Muscle of arm (tissue), 14 donors: ENCODE measurements at places on chromosomes 3 and 15. TPM values are rescaled to one million over a fixed set of nuclear protein-coding genes. Genes with fewer than 3 reads are reported as not detected.
A peak's percentile ranks its signal among the peaks of the same experiment; 100 is the strongest.

DNA sequence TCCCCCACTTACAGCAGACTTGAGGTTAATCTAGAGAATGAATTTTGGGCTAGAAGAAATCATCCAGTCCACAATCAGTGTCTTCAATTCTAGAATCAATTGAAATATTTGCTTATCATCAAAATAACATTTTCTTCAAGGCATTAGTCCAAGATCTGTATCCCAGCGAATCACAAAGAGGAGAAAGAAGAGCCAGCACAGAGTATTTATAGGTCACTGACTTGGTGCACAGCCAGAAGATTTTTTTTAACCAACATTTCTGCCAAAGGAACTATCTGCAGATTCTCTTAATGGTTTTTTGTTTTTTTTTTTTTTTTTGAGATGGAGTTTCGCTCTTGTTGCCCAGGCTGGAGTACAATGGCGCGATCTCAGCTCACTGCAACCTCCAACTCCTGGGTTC lies 178.2 kb downstream of the TNIK start:
- peak; percentile 81 for DNase-seq

DNA sequence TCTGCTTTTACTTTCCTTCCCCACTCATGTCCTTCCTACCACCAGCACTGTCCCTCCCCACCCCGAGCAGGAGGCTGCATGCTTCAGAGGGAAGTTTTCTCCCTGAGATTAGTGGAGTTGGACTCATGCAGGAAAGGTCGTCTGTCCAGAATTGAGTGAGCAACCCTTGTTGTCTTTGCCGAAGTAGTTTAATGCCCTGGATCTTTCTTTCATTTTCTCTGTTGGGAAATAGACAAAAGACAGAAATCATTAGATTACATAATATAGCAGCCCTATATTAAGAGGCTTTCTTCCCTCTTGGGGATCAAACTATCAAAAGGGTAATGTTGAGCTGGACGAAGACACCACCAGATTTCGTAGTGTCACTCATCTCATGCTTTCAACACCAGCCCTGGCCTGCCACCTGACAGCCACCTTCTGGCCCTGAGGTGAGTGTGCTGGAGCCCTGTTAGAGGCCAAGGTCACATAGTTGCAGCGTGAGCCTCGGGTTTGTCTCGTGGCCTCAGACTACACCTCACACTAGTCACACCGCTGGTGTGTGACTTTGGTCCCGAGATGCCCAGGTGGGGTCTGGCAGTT lies 231.0 kb downstream of the ITPR1 start:
- DNase-seq = no peak

The CDCP1 gene
- 0.15 TPM for polyA plus RNA-seq

- DNase-seq = no peak
These were observed 401.7 kb downstream of the TBC1D5 start for GRCh38 chr3:17340693-17341092.

- DNase-seq = peak; percentile 51
These were observed 14.7 kb downstream of the TIMP4 start for GRCh38 chr3:12143949-12144504.

- no peak for DNase-seq
These were observed 44.5 kb upstream of the RAD51 start for GRCh38 chr15:40650479-40650878.

DNA sequence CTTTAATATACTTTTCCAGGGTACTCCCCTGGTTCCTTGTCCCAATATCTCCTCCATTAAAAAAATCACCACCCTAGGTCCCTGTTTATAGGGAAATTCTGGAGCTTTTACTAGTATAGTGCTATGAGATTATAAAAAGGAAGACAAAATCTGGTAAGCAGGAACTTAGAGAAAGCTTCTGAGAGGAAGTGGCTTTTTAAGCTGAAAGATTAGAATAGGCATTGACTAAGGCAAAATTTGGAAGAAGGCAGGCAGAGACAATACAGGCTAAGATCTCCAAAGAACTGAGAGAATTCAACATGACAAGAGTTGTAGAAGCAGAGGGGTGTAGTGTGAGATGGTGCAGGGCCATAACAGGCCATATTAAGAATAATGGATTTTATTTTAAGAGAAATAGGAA lies 25.8 kb downstream of the SGO1 start:
- DNase-seq = no peak

The PPP1R14D gene
- not detected for polyA plus RNA-seq

- peak; percentile 95 for DNase-seq
These were observed 54.8 kb upstream of the SPESP1 start for GRCh38 chr15:68875377-68876116.

DNA sequence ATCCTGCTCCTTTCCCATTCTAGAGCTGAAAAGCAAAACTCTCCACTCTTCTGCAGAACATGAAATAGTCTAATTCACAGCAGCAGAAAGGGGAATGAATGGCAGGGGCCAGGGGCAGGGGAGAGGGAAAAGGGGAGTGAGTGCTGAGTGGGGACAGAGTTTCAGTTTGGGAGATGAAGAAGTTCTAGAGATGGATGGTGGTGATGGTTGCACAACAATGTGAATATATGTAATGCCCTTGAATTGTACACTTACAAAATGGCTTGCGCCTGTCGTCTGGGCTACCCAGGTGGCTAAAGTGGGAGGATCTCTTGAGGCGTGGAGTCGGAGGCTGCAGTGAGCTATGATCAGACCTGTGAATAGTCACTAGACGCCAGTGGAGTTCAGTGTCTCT lies 78.5 kb upstream of the MEF2A start:
- no peak for DNase-seq

DNA sequence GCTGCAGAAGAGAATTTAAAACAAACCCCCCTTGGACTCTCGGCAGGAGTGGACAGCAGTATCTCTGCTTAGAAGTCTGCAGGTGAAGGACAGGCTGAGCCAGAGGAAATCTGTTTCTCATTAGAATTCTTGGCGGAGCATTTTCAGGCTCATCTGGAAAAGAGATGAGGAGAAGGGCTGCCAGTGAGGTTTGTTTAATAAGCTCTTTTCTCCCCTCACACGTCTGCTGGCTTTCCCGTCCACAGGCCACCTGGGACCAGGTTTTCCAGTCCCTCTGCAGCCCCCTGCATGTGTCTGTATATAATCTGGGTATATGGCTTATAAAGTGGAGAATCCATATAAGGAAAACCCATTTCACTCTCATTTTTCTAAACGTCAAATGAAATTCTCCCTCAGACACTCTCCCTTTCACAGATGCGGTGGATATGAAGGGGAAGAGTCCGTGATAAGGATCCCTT lies 155.4 kb upstream of the TPM1 start:
- peak; percentile 82 for DNase-seq

DNA sequence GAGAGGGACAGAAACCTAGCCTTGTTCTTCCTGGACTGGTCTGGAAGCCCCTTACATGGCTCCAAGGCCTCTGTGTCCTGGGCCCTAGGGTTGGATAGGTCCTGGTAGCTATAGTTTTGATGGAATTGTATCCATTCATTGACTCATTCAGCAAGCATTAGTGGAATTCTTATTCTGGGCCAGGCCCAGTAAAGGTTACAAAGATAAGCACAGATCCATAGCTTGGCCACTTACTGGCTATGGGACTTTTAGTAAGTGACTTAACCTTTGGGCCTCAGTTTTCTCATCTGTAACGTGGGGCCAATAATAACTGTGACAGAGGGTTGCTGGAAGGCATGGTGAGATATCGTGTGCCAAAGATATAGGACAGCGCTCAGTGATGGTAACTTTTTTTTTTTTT lies 13.6 kb upstream of the DAG1 start:
- no peak for DNase-seq

GRCh38 chr3:13495351-13495813 lies 15.3 kb downstream of the HDAC11 start:
- no peak for DNase-seq

- DNase-seq = no peak
These were observed 29.3 kb downstream of the FBLN2 start for GRCh38 chr3:13578251-13578650.

GRCh38 chr3:52774066-52774713 lies 3.2 kb upstream of the ITIH1 start:
- DNase-seq = no peak
